Fibroblast of skin of abdomen (primary cell): ENCODE measurements at places on chromosomes 13 and 19.

DNA sequence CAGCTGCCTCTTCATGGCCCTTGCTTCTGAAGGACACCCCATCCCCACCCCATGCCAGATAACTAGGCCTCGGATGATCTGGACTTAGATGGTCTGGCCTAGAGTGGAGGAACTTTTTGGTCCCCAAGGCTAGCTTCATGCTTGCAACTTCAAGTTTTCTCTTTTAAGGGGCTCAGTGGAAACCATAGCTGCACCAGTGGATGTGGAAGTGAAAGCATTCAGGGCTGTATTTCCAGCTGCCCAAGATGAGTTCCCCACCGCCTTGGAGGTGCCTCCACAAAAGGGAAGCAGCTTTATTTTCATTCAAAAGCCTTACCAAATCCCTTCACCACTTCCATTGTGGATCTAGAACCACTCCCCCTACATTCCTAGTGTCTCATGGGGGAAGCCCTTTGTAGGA lies 17.6 kb upstream of the GSX1 start:
- no peak for DNase-seq

DNA sequence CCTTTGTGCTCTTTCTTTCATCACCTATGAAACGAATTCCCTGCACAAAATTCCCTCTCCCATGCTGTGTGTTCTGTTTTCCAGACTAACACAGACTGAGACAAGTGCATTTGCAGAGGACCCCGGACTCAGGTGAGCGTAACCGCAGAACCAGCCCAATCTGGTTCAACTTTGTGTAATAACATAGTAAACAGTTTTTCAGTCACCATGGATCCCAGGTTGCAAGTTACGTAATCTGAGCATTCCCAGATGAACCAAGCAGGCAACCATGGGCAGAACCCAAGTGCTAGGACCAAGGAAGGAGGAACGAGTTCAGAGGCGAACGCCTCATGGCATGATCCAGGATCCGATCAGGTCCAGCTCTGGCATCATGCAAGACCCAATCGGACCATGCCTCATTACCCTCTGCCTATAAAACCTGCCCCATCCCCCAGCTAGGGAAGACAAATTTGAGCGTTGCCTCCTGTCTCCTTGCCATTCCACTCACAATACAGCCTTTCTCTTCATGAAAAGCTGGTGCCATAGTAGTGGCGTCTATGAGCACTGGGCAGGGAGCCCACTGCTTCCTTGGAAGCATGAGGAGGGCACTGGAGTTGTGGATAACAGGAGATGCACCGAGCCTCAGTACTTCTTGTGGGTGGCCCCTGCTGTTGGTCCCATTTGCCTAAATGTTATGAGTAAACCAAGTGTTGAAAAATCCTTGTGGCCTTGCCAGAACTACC lies 107.6 kb downstream of the ABCC4 start:
- DNase-seq, result no peak

DNA sequence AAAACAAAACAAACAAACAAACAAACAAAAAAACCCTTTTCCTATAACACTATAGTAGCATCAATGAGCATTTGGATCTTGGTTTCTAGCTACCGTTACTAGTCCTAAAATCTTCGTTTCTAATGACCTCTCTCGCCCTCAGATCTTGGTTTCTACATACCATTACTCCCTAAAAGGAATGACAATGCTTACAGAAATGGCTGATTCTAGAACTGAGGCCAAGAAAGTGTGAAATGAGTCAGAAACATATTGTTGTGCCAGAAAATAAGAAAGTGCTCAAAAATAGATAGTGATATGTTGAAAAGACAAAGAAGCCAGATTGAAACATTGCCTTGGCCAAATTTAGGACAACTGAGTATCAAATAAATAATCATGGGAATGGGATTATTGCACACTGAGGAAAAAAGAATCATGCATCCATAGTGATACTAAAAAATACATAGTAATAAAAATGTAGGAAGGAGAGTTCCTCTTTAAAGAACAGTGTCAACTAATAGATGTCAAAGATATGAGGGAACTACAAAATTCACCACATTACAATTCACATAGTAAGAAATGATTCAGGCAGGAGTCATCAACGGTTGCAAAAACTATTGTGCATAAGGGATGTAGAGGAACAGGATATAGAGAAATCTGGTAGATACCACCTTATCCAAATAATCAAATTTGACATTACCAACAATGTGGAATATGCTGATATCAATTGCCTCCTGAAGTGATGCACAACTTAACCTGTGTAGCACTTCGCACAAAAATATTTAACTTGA lies 386.6 kb downstream of the DIAPH3 start:
- peak; percentile 83 for DNase-seq

DNA sequence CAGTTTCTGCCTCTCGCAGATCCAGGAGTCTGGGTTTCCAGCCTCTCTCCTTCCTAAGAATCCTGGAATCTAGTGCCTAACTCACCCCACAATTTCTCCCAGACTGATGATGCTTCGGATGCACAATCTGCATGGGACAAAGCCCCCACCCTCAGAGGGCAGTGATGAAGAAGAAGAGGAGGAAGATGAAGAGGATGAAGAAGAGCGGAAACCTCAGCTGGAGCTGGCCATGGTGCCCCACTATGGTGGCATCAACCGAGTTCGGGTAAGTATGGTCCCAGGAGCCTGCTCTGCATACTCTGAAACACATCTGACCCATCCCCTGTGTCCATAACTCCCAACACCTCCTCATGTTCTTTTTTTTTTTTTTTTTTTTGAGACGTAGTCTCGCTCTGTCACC lies 796 bp downstream of the GRWD1 start:
- DNase-seq, result no peak

DNA sequence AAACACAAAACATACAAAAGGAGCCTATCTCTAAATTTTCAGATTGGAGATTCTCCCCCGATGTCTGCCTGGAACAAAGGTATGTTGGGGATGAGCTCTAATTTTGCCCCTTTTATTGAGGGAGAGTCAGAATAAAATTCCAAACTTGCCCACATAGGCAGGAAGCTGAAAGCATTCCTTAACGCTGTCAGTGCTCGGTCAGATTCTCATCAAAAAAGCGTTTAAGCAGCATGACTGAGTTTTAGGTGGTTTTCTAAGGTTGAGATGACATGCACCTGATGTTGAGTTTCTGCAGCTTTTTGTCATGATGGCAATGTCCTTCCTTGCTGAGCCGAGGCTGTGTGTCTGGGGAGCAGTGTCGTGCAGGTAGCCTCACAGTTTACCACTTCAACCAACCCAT lies 48.4 kb upstream of the MEDAG start:
- no peak for DNase-seq

GRCh38 chr13:79646880-79647279 lies 165.9 kb downstream of the NDFIP2 start:
- no peak for DNase-seq

GRCh38 chr13:32720026-32720425 lies 133.8 kb downstream of the PDS5B start:
- no peak for DNase-seq

GRCh38 chr19:41784312-41784711 lies 12.1 kb upstream of the CEACAM3 start:
- no peak for DNase-seq

DNA sequence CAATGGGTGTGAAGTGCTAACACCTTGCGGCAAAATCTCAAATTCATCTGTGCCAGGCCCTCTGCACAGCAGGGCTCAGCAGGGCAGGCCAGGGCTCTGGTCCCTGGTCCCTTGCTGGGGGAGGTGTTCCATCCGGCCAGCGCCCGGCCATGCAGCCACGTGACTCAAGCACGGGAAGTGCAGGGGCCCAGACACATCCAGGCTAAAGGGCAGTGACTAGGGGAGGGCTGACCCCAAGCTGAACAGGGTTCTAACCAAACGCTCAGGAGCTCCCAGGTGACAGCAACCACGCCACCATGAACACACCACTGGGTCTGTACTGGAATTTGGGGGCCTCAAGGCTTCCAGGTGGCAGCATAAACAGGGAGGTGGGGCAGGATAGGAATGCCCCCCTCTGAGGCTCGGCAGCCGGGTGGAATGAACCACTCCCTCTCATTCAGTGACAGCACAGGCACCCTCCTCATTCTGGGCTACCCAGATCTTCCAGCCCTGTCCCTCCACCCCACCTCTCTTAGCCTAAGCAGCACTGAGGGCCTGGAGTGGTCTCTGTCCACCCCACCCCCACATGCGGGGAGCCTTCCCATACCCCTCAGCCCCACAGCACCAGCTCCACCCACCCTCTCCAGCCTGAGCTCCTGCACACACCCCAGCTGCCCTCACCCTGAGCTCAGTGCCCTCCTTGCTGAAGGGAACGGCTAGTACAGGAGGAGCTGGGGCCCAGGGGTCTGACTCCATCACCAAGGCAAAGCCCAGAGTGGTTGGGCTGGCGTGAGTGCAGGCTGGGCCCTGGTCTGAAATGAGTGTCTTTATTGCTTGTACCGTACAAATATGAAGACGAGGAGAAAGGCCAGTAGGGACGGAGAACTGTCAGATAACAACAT lies 5.3 kb upstream of the CCNP start:
- DNase-seq, result no peak

- DNase-seq, result no peak
Measured at GRCh38 chr13:107734891-107735625, 480.3 kb downstream of the LIG4 start.

- DNase-seq, result no peak
Measured at GRCh38 chr13:84571264-84571663, 689.0 kb upstream of the SLITRK1 start.

DNA sequence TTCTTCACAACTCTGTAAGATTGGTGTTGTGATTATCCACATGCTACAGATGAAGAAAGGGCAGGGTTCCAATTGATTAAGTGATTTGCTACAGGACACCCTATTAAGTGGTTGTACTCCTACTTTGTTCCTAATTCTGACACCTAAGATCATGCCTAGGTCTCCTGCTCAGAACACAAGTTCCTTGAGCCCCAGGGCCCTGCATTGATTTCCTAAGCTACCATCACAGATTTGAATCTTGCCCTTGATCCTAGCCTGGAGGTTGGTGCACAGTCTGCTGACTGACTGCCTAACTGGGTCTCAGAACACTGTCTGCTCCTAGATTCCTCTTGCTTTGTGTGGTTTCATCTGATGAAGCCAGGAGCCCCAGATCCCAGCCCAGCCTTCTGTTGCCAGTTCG lies 19.6 kb upstream of the WDFY2 start:
- no peak for DNase-seq

DNA sequence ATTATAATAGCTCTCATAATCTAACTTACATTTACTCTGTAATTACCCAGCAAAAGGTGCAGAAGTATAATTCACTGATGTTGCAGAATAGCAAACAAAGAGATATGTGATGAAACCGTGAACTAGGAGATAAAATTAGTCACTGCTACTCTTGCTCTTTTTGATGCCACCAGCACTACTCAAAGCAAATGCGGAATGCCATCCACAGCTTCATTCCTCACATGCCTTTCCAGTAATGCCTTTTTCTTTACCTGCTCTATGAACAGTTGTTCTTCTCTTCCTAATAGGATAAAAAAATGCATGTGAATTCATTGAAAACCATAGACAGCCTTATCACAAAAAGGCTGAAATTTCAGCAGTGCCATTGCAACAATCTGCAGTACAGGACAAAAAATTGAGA lies 1129.5 kb downstream of the DIAPH3 start:
- no peak for DNase-seq
